ENCODE measurements at places on chromosomes 12 and 14. TPM values are rescaled to one million over a fixed set of nuclear protein-coding genes. Genes with fewer than 3 reads are reported as not detected.
A peak's percentile ranks its signal among the peaks of the same experiment; 100 is the strongest.

DNA sequence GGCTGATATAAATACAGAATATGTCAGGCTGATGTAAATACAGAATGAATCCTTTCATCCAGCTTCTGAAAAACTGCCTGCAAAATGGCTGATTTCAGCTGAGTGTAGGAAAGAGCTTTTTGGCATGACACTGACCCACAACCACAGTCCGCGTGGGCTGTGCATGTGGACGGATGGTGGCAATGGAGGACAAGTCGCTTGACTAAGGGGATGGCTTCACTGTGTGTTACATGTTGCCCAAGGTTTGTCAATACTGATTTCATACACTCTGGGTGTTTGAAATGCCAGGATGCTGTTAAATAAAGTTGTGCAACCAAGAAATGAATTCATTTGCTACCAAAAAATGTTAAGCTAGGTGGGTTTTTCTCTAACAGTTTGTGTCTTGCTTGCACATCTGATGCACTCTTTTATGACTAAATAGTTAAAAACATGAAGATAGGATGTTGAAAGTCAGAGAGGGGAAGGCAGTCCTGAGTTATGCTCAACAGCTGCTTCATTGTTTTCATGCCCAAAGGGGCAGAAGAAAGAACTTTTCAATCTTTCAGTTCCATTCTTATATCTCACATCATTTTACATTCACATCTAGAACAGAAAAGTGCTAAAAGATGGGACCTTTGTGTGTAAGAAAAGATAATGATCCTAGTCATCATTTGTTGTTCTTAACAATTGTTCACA, 36.5 kb upstream of the OVCH1 start:
- peaks cover 17% of the 10 kb centered on the region for H3K36me3 ChIP-seq
- DNase-seq, result no peak
- H3K4me3 ChIP-seq, result no peak overlapping the region
- no peak overlapping the region for H3K27ac ChIP-seq
- no peaks in the 10 kb centered on the region for H3K4me1 ChIP-seq
- H3K27me3 ChIP-seq, result no peaks in the 10 kb centered on the region

GRCh38 chr14:73903028-73903427, 16.4 kb downstream of the ZNF410 start:
- no peaks in the 10 kb centered on the region for H3K4me1 ChIP-seq
- DNase-seq, result no peak
- peaks cover 88% of the 10 kb centered on the region for H3K36me3 ChIP-seq
- no peaks in the 10 kb centered on the region for H3K27me3 ChIP-seq
- no peak overlapping the region for H3K4me3 ChIP-seq

Gene CLEC1B
- total RNA-seq, result not detected

DNA sequence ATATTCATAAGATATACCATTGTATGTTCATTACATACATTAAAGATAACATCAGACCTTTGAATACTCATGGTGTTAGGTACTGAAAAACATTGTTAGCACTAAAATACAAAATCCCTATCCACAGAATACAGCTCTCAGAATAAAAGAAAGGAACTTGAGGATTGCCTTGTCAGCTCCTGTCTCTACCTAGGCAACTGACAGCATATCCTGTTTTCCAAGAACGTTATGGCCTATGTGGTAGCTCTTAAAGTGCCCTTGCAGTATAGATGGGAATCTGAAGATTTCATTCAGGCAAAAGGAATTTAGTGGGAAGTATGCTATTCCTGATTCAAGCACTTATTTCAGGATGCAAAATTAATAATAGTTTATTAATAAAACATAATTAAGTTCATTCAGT, 1.8 kb upstream of the PPP1R12A start:
- H3K27me3 ChIP-seq, result no peaks in the 10 kb centered on the region
- H3K4me3 ChIP-seq, result peak overlapping the region; percentile 92
- peaks cover 55% of the 10 kb centered on the region for H3K4me1 ChIP-seq
- peak overlapping the region; percentile 96 for H3K27ac ChIP-seq

- H3K27me3 ChIP-seq, result no peaks in the 10 kb centered on the region
- H3K36me3 ChIP-seq, result peaks cover 49% of the 10 kb centered on the region
- no peak overlapping the region for H3K4me3 ChIP-seq
- H3K27ac ChIP-seq, result no peak overlapping the region
- DNase-seq, result no peak
Measured at GRCh38 chr12:8722286-8722800, 24.6 kb downstream of the RIMKLB start.

Gene GLIPR1L1
- total RNA-seq, result not detected
